Progenitor cell of endocrine pancreas (in vitro differentiated cells): ENCODE measurements at places on chromosomes 16 and 17.
A peak's percentile ranks its signal among the peaks of the same experiment; 100 is the strongest.

- no peak for DNase-seq
These were observed 9.1 kb downstream of the ABHD15 start for GRCh38 chr17:29557739-29558116.

DNA sequence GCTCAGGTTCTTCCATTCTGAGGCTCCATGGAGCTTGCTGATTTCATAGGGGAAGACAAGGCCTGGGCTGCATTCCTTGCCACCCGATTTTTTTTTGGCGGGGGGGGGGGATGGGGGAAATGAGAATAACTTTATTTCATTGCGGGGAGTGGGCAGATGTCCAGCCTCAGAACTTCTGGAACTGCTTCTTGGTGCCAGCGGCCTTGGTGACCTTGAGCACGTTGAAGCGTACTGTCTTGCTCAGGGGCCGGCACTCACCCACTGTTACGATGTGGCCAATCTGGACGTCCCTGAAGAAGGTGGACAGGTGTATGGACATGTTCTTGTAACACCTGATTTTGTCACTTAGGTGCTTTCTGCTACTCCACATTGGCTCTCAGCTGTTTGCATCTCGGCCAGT is 8.3 kb upstream of the CENPT start:
- no peak for DNase-seq

GRCh38 chr16:20899477-20900298 is 470 bp downstream of the DCUN1D3 start:
- DNase-seq = peak; percentile 26

DNA sequence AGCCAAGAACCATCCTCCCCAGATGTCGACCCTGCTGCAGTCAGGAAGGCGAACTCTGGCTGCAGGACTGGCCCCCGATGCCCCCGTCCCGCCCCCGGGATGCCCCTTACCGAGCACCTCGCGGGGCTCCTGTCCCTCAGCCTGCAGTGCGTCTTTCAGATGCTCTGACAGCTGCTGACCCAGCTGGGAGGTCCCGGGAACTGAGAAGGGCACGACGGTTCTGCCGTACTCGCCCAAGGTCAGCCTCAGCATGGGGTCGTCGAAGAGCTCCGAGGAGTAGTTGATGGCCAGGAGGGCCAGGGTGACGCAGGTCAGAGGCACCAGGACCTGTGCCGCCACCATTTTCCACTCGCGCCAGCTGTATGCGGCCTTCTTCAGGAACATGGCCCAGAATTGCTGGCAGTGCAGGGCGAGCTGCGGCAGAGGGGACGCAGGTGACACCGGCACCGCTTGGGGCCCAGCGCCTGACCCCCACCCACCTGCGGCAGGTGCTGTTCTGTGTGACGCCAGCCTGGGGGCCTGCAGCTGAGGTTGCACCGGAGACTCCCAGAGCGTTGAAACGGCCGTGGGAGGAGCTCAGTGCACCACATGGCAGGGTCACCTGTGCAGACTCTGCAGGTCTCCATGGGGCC is 20.1 kb upstream of the RNPS1 start:
- no peak for DNase-seq

DNA sequence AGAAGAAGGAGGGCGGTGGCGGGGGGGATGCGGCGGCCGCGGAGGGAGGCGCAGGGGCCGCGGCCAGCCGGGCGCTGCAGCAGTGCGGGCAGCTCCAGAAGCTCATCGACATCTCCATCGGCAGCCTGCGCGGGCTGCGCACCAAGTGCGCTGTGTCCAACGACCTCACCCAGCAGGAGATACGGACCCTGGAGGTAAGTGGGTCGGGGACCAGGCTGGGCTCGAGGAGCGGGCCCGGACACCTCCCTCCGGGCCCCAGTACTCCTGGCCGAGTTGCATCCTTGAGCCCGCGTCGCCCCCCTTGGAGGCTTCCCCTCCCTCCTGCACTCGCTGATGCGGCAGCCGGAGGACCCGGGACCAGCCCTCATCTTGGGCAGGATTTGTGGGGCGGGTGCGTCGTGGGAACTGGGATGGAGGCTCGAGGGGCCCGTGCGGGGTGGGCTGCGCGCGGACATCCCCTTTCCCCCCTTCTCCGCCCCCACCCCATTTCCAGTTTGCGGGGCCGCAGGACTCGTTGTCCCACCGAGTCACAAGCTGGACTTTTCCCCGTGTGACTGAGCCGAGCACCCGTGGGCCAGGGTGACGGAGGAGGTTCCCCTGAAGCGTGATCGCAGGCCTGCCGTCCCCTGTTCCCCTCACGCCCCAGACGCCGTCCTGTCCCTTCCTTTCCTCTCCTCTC is 572 bp downstream of the KSR1 start:
- DNase-seq = no peak
